Esophagus squamous epithelium (tissue), 5 donors: ENCODE measurements at places on chromosomes 11 and 22. TPM values are rescaled to one million over a fixed set of nuclear protein-coding genes. Genes with fewer than 3 reads are reported as not detected.

The TSPAN18 gene
- 0.80 TPM for total RNA-seq

The MS4A3 gene
- total RNA-seq, result not detected

The MAPK8IP2 gene
- total RNA-seq, result 2.2 TPM

The MMP1 gene
- total RNA-seq, result not detected

The LRRC56 gene
- total RNA-seq, result 0.35 TPM

The CCDC15 gene
- 2.9 TPM for total RNA-seq

The DKK3 gene
- 29.5 TPM for total RNA-seq

The SDF2L1 gene
- 19.6 TPM for total RNA-seq

The CTSC gene
- total RNA-seq, result 151 TPM
